ENCODE measurements at places on chromosomes 2 and 18.

GRCh38 chr18:40159141-40160017 is 1795.7 kb upstream of the PIK3C3 start:
- H3K27me3 ChIP-seq, result no peaks in the 10 kb centered on the region
- no peak overlapping the region for H3K27ac ChIP-seq
- H3K36me3 ChIP-seq, result no peaks in the 10 kb centered on the region
- no peak overlapping the region for H3K4me3 ChIP-seq
- no peaks in the 10 kb centered on the region for H3K4me1 ChIP-seq

DNA sequence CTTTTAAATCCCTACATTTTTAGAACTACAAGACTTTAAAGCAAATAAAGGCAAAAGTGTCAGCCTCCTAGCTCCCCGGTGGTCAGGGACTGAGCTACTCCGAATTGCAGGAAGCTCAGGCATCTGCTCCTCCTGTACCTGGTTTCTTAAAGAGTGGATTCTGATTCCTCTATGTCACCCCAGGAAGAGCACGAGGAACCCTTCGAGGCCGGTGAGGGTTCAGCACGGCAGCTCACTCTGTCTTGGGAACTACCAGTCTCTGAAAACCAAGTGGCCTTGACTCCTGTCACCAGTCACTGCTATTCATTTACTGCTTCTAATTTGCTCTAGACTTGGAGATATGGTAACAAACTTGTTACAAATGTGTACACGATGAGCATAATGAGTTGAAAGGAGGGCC is 2.3 kb downstream of the PER2 start:
- DNase-seq, result no peak
- no peak overlapping the region for H3K4me3 ChIP-seq
- no peaks in the 10 kb centered on the region for H3K27me3 ChIP-seq
- H3K36me3 ChIP-seq, result no peaks in the 10 kb centered on the region

GRCh38 chr2:197890168-197890567 is 85.8 kb downstream of the PLCL1 start:
- no peaks in the 10 kb centered on the region for H3K36me3 ChIP-seq
- DNase-seq, result no peak
- no peaks in the 10 kb centered on the region for H3K27me3 ChIP-seq
- no peak overlapping the region for H3K27ac ChIP-seq
- peaks cover 54% of the 10 kb centered on the region for H3K4me1 ChIP-seq
- no peak overlapping the region for H3K4me3 ChIP-seq

- H3K27ac ChIP-seq, result no peak overlapping the region
- no peaks in the 10 kb centered on the region for H3K36me3 ChIP-seq
- H3K4me3 ChIP-seq, result no peak overlapping the region
- peaks cover 10% of the 10 kb centered on the region for H3K4me1 ChIP-seq
- DNase-seq, result no peak
These were observed 92.2 kb downstream of the CDC42EP3 start for GRCh38 chr2:37579192-37579713.

DNA sequence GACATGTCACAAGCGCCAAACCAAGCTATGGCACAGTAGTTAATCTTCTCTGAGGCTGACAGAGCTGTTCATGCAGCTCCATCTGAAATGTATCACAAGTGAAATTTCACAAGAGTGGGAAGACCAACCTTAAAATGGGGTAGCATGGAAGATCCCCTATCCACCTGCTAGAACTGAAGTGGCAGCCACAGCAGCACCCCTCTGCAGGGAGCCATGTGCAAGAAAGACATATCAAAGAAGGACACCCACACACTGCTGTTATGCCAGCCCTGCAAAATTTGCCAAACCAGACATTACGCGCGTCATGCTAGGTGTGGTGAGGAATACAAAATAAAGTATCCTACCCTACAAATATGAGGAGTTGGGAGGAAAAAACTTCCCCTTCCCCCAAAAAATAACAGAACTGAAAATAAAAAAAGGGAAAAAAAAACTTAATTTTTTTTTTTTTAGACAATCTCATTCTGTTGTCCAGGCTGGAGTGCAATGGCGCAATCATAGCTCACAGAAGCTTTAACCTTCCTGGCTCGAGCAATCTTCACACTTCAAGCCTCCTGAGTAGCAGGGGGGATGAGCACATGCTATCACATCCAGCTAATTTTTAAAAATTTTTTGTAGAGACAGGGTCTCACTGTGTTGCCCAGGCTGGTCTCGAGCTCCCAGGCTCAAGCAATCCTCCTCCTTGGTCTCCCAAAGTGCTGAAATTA is 76.2 kb downstream of the STK39 start:
- DNase-seq, result no peak
- H3K27me3 ChIP-seq, result no peaks in the 10 kb centered on the region

- no peak overlapping the region for H3K27ac ChIP-seq
- DNase-seq, result no peak
- H3K4me1 ChIP-seq, result no peaks in the 10 kb centered on the region
- no peak overlapping the region for H3K4me3 ChIP-seq
- no peaks in the 10 kb centered on the region for H3K27me3 ChIP-seq
These were observed 89.3 kb downstream of the PLEKHM3 start for GRCh38 chr2:207935991-207936370.

DNA sequence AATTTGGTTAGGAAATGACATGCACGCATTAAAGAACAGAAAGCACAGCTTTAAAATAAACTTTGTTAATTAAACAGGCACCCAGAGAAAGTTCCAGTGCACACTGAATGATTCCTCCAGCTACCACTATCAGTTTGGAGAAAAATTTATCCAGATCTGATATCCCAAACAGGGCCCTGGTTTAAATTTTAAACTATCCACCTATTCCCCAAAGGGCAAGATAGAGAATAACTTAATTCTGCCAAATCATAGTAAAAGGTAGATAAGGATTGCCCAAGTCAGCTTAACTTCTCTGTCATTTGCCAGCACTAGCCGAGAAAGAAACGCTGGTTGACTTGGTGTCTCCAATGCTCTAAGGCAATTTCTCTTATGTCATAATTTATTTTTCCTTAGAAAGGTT is 321.9 kb upstream of the PKDCC start:
- H3K27ac ChIP-seq, result no peak overlapping the region
- H3K4me1 ChIP-seq, result peaks cover 3% of the 10 kb centered on the region
- DNase-seq, result no peak
- H3K27me3 ChIP-seq, result no peaks in the 10 kb centered on the region
- no peaks in the 10 kb centered on the region for H3K36me3 ChIP-seq
- no peak overlapping the region for H3K4me3 ChIP-seq

DNA sequence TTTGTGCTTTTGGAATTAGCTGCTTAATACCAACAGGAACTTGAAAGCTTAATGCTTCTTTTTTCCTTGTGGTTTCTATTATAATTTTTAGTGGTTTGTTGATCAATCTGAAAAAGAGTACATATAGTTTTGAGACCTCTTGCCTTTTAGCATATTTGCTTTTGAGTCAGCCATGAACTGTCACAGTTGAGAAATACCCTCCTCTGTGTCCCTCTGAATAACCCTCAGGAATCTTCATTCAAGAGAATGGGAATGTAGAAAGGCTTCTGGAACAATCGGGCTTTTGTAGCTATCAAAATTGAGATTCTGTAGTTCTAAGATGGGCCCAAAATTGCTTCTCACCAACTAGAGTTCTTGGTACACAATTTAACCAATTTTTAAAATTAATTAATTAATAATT is 451.1 kb upstream of the TRIB2 start:
- no peak overlapping the region for H3K27ac ChIP-seq
- no peak overlapping the region for H3K4me3 ChIP-seq
- DNase-seq, result no peak
- H3K27me3 ChIP-seq, result no peaks in the 10 kb centered on the region

All from tibial artery (tissue), 4 donors.